SK-MEL-5 (cell line): ENCODE measurements at places on chromosomes 6 and 20.
A peak's percentile ranks its signal among the peaks of the same experiment; 100 is the strongest.

DNA sequence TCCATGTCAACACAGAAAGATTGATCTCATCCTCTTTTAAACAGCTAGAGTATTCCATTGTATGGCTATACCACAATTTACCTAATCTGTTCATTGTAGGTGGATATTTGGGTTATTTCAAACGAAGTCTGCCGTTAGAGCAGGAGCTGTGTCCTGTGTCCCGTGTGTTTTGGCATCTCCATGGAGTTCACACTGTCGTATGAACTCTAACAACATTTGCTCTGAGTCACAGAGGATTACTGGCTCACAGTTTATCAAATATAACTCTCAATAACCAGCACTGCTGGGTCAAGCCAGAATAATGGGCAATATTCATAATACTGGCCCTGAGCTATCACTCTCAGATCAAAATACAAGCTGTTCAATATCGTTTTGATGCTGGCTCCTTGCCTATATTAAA lies 16.4 kb downstream of the TRAM2 start:
- DNase-seq = no peak

GRCh38 chr6:148720406-148720805 lies 26.4 kb upstream of the UST start:
- DNase-seq = no peak

- no peak for DNase-seq
Observed at GRCh38 chr20:19375395-19375794, 163.0 kb downstream of the SLC24A3 start.

DNA sequence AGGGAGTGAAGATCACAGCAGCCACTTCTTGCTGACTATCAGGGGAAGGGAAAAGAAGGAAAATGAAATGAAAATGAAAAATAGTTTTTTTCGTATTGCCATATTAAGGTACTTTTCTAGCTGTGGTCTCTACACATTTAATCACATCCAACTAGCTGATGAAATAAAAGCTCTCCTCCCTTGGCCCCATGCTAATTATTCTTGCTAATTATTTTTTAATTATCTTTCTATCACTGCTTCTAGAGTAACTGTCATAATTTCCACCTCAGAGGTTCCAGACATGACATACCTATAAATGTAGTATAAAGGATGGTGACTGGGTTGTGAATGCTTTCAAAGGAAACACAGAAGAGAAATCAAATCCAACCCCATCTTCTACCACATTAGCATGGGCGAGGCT lies 334.1 kb upstream of the MAN1A1 start:
- no peak for DNase-seq

GRCh38 chr6:126268092-126268491 lies 71.8 kb upstream of the CENPW start:
- no peak for DNase-seq

GRCh38 chr6:24900917-24901697 lies 34.7 kb downstream of the RIPOR2 start:
- no peak for DNase-seq

DNA sequence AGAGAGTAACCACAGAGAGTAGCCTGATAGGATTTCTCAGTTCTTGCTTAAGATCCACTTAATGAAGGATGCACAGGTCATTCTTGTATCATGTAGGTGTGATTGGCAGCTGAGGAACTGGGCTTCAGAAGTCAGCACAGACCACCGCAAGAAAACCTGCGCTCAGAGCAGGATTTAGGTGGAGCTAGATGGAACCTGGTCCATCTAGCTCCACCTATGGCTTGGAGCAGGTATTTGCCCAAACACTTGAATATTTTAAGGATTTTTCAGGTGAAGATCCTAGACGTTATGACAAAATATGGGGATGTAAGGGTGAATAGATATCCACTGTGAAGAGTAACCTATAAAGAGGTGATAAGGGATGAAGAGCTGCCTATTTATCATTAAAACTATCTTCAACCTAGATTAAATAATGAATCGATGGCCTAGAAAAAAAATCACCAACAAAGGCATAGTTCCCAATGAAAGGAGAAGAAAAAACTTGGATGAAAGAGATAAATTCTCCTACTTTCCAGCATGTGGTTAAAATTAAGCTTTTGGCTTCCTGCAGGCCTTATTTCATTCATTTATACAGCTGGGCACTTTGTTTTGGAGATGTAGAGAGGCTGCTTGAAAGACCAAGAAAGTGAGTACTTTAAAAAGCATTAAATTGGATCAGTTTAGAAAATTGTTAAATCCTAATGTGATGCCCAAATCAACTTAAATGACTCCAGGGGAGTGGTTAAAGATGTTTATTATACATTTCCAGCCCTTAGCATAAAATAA lies 778.4 kb upstream of the GJE1 start:
- no peak for DNase-seq

GRCh38 chr20:5470943-5471342 lies 154.2 kb upstream of the PROKR2 start:
- DNase-seq = no peak

DNA sequence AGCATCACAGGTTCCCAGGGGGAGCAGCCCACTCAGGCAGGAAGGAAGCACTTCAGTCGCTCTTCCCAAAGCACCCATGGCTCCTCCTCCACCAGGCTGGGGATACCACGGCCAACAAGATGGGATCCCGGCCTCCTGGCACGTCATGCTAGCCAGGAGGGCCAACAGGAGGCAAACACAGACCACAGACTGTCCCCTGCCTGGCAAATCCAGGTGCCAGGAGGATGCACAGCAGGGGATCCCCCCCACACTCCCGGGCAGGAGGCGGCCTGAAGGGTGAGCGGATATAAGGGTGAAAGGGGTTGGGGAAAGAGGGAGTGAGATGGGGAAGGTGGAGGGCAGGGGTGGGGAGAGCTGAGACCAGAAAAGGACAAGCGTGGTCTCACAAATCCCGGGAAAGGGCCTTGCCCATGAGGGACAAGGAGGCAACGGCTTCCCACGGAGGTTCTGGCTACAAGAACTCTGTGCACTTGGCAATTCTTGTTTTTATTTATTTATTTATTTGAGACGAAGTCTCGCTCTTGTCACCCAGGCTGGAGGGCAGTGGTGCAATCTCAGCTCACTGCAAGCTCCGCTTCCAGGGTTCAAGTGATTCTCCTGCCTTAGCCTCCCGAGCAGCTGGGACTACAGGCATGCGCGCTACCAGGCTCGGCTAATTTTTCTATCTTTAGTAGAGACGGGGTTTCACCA lies 7.2 kb downstream of the PXDC1 start:
- DNase-seq = no peak

DNA sequence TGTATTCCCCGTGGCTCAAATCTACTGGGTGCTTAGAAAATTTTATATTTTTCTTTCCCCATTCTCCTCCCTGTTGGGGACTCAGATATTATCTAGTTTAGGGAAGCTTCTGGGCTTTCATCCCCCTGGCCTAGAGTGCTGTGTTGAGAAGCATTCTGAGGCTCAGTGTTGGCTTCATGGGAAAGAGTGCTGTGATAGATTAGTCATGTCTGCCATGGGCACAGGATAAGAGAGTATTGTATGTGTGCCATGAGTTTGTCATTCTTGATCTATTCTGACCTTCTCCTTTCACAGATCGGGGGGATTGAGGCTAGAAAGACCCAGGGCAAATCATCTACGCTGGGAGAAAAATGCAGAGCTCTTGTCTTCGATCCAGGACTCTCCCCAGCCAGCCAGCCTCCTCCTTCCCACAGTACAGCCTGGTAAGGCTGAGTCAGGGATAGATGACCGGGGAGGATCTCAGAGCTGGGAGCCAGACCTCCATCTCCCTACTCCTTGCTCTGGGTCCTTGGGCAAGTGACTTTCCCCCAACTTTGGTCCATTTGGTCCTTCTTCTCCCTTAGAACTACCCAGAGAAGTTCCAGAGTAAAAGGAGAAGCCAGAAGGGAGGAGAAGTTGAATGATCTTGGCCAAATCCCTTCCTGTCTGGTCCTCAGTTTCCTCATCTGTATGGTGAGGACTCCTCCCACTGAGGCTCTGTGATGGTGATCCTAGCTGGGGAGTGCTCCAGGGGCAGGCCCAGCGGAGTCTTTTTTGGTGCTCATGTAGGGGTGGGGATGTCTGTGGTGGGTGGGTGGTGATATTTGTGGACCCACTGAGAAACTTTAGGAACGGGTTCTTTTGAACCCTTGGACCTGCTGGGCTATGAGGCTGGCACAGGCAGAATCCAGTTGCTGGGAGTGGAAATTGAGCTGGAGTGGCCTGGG lies 5.0 kb downstream of the SRC start:
- no peak for DNase-seq

DNA sequence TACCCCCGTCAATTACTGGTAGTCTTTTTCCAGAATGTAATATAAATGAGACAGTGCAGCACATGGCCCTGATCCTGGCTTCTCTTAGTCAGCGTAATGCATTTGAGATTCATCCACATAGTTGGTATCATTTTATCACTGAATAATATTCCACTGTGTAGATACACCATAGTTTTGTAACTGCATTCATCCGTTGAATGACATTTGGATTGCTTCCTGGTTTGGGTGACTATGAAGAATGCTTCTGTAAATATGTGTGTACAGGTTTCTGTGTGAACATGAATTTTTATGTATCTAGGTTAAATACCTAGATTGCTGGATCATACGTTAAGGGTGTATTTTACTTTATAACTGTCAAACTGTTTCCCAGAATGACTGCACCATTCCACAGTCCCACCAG lies 62.6 kb upstream of the STMND1 start:
- DNase-seq = no peak

DNA sequence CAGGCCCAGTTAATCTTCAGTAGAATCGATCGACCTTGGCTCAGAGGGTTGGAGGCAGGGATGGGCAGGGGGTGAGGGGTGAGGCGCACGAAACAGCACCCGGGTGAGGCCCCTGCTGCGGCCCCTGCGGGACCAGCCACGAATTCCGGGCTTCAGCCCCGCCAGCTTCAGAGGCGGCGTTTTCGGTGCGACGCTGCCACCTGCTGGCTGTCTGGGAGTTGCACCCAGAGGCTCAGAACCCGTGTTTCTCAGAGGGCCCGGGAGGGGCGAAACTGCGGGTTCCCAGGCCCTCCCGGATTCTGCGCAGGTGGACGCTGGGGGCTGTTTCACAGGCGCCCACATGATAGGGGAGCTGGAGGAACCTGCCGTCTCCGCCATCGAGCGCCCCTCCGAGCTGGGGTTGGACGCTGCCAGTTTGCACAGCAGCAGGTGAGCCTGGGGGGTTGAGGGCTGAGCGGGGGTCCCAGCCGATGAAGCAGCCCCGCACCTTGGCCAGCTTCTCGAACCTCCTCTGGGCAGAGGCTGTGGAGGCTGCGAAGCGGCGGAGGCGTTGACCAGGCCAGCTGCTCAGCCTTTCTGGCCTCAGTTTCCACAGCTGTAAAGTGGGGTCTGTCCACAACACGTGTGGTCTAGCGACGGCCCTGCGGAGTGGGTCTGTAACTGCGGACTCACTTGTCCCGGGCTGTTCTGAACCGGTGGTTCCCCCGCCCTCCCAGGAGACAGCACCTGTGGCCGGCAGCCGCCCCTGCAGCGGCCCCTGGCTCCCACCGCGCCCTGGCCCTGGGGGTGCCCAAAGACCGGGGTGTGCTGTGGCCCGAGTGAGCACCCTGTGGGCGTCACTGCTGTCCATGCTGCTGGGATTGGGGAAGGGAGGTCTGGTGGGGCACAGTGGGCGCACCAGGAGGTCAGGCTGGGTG lies 2.5 kb upstream of the BHLHE23 start:
- DNase-seq = peak; percentile 74

DNA sequence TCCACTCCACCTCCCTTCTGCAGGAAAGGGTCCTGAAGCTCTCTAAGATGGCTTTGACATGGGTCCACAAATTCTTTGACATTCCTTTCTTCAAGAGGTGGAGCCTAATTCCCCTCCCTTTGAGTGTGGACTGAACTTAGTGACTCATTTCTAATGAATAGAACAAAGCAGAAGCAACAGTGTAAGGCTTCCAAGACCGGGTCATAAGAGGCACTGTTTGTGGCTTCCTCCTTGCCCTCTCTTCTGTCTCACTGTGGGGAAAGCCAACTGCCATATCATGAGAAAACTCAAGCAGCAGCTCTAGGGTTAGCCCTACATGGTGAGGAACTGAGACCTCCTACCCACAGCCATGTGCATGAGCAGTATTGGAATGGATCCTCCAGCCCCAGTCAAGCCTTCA lies 5.9 kb upstream of the CDK5RAP1 start:
- DNase-seq = peak; percentile 18

- no peak for DNase-seq
Observed at GRCh38 chr20:61109221-61109805, 142.7 kb upstream of the CDH4 start.

- DNase-seq = no peak
Observed at GRCh38 chr20:43092386-43093088, 97.2 kb downstream of the PTPRT start.

- no peak for DNase-seq
Observed at GRCh38 chr20:23156170-23156841, 70.2 kb upstream of the CD93 start.

DNA sequence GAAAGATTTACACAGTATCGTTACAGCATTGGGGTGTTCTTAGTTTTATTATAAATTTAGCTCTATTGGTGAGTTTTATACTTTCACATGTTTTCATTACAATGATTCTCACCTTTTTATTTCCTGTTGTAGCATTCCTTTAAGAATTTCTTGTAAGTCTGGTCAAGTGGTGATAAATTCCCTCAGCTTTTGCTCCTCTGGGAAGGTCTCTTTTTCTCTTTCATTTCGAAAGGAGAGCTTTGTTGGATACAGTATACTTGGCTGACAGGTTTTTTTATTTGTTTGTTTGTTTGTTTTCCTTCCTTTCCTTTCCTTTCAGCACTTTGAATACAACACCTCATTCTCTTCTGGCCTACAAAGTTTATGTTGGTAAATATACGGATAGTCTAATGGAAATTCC lies 249.7 kb upstream of the RUNX2 start:
- DNase-seq = no peak

- DNase-seq = no peak
Observed at GRCh38 chr20:63978319-63979228, 868 bp downstream of the SAMD10 start.

DNA sequence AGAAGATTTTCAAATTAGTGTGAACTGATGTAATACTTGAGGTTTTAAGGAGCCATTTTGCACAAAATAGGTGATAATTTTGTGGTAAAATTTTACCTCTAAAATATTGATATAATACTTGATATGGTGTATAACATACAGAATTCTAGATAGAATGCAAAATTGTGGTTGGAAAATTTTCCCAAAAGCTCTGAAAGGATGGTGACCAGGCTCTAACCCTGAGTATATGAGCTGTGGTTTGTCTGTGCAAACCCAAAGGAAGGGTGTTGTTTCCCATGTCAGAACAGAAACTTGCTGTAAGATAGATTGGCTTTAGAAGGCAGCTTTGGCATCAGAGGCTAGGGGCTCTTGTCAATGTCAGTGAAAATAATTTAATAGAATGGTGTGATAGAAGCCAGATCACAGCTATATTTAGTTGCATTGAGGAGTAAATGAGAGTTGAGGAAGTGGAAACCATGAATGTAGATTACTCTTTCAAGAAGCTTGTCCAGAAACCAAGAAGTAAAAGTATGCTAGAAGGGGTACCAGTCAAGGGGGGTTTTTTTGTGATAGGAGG lies 257.7 kb downstream of the FARS2 start:
- no peak for DNase-seq

- DNase-seq = no peak
Observed at GRCh38 chr6:119957195-119957594, 607.6 kb upstream of the MAN1A1 start.

- DNase-seq = no peak
Observed at GRCh38 chr20:19026901-19027644, 185.4 kb upstream of the SLC24A3 start.

GRCh38 chr6:30988209-30988825 lies 4.8 kb downstream of the MUC21 start:
- DNase-seq = no peak

- no peak for DNase-seq
Observed at GRCh38 chr6:15023448-15023847, 222.4 kb upstream of the JARID2 start.

GRCh38 chr6:16236631-16237199 lies 1.7 kb upstream of the GMPR start:
- DNase-seq = peak; percentile 80
